ENCODE measurements at places on chromosomes 16 and 17.

GRCh38 chr16:24681793-24682192 is 47.7 kb upstream of the TNRC6A start:
- no peak for DNase-seq

DNA sequence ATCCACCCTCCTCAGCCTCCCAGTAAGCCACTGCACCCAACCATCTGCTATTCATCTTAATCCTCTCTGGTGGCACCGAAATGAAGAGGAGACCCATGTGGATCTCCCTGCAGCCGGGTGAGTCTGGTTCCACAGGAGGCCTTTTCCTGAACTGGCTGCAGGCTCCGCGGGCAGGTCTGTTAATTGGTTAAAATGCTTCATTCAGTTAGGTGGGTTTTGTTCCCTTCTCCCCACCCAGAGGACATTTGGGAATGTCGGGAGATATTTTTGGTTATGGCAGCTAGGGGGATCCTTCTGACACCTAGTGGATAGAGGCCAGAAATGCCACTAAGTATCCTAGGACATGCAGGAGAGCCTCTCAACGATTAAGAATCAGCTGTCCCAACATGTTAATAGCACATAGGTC is 16.7 kb downstream of the C16orf54 start:
- DNase-seq, result peak; percentile 26

GRCh38 chr17:17913695-17914332 is 58.4 kb downstream of the TOM1L2 start:
- DNase-seq, result peak; percentile 77

DNA sequence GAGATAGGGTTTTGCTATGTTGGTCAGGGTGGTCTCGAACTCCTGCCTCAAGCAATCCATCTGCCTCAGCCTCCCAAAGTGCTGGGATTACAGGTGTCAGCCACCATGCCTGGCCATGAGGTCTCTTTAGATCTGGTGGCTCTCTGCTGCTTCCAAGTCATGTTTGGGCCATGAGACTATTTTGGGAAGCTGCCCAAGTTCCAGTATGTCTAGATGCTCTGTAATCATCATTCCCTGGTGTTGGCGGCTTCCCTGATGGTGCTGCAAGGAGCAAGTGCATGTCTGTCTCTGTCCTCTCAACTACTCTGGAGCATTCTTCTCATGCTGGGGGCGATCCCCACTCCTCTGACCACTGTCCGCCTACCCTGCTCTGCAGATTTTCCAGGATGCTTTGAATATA is 6.4 kb upstream of the ODF4 start:
- DNase-seq, result no peak

GRCh38 chr17:59842901-59843652 is 49.7 kb downstream of the TUBD1 start:
- no peak for DNase-seq

All from right hindlimb (tissue), 1 donor.